ENCODE measurements at places on chromosomes 6 and 20.

DNA sequence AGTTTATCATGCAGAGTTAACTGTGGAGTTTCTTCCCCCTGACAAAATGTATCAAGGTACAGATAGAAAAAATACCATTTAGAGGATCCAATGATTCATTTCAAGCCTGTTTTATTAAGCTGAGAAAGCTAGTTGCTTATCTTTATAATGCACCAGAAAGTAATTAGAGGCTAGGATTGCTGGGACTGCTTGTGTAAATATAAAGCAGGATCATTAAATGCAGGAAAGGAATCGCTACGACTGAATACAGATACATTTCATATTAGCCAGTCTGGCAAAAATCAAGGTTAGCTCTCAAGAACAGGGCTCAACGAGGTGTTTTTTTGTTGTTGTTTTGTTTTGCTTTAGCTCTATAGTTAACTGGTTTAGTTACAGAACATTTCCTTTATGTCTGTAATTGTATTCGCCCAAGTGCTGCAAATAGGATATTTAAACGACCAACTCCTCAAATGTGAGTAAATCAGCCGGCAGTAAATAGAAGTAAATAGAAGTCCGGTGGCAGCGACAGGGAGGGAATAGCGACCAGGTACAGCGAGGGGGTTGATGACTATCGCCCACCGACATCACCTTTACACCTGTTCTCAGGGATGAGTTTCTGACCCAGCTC, 748 bp downstream of the UBE2J1 start:
- peak; percentile 68 for DNase-seq

GRCh38 chr20:61520893-61521460, 268.9 kb downstream of the CDH4 start:
- no peak for DNase-seq

GRCh38 chr20:39877788-39878187, 811.2 kb downstream of the MAFB start:
- no peak for DNase-seq

GRCh38 chr6:20479060-20479459, 55.2 kb upstream of the CDKAL1 start:
- no peak for DNase-seq

- DNase-seq: no peak
Observed at GRCh38 chr20:56506103-56506502, 18.4 kb upstream of the FAM209A start.

DNA sequence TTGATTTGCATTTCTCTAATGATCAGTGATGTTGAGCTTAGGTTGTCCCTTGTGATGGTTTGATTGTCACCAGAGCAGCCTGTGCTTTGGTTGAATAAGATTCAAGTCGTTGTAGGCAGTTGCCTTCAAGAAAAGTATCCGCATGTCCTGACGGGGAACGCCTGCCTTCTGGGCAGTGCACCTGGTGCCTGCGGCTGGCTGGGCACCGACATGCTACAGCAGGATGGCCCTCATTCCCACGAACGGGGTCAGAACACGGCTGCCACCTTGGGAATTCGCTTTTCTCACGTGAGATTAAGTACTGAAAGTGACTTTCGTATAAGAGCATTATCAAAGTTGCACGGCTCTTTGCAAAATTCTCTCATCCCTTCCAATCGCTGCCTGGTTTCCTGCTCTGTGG, 78.4 kb downstream of the CDH4 start:
- no peak for DNase-seq

DNA sequence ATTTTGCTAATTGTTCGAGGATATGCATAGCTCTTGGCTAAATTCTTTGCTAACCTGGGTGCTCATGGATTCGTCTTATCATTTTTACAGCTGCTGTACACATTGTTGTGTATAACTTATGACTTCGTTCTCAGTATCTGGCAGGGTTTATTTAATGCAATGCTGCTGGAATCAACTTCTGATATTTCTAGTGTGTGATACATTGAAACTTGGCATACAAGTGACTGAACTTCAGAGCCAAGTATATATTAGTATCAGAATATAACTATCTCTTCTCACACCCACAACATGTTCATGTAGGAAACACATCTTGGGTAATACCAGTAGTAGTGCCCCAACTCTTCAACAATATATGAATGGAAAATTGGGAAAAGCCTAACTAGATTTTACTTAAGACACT, 764.2 kb downstream of the TENT5A start:
- DNase-seq: no peak

DNA sequence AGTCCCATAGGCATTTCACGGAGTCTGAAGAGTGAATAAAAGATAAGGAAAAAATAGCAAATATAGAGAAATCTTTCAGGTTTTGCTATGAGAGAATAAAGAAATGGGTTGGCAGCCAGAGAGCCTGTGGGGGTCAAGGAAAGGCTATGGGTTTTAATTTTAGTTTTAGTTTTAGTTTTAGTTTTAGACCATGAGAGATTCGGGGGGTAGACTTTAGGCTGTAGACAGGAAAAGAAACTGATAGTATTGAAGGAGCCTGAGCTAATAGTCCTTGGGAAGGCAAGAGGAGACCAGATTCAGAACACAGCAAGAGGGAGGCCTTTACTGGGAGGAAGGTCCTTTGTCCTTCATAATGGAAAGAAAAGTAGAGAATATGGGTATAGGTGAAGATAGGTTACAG, 19.3 kb downstream of the DOP1A start:
- no peak for DNase-seq

DNA sequence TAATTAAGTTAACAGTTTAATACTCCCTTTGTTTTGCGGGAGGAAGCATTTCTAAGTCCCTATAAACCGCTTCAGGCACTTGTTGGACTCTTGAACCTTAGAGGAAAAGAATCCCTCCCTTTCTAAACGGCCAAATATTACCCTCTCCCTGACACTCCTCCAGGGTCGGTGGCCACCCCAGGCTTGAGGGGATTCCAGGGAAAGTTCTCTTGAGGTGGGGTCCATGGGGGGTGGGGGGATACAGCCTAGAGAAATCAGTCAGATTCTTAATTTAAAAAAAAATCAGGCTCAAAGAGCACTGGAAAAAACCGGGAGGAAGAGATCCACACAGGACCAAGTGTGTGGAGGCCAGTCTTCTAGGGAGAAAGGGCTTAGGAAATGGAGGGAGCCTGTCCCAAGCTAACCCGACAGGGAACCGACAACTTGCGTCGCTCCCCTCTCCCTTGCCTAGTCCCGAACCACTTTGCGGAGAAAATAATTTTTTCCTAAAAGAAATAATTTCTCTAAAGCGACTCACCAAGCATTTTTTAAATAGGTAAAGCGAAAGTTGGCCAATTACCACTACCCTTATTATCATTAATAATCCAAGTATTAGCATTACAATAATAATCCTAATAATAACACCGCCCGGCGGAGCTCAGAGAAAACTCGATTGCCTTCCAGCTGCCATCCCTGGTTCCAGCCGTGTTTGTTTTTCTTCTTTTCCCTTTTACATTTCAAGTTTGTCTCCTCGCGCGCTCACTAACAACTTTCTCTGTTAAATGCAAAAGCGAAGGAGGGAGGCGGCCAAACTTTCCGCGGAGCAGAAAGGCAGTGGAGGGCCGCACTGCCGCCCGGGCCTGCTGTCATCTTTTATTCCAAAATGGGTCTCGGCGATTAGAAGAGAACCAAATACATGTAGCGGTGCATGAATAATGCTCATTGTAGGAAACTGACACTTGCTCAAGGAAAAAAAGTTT, 4.8 kb downstream of the NR2E1 start:
- DNase-seq: no peak

GRCh38 chr20:33415948-33416347, 14.6 kb upstream of the CDK5RAP1 start:
- DNase-seq: peak; percentile 50

- DNase-seq: peak; percentile 18
Observed at GRCh38 chr20:4108495-4109306, 93.3 kb upstream of the RNF24 start.

- no peak for DNase-seq
Observed at GRCh38 chr6:152775428-152775827, 24.8 kb downstream of the VIP start.

- DNase-seq: no peak
Observed at GRCh38 chr20:39880890-39881289, 808.1 kb downstream of the MAFB start.

DNA sequence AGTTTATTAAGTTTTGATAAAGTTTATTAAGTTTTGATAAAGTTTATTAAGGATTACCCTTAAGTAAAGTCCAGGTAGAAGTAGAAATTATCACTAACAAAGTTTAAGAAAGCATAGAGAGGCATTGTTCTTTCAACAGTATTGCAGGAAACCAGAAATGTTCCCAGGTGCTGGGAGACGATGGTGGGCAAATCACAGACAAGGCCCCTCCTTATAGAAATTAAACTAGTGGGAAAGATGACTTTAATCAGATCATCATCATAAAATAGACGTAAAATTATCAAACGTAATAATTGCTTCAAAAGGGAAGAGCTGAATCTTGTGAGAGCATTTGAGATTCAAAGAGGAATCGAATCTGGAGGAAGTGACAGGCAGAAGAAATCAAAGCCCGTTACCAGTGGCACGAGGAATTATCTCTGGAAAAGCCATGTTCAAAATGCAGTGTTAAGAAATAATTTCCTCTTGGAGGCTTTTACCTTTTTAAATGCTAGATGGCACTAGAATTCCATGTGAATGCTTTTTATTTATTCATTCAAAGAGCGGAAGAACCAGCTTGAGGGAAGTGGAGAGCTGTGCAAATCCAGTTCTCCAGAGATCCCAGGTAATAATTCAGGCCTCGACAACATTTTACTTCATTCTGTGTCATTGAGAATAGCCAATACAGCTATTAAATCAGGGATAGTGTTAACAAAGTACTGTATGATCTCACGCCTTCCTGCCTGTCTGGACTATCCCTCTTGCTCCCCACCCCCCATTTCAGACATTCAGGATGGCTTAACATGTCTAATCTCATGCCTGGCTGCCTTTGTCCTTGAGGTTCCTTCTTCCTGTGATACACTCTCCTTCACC, 1.0 kb upstream of the APMAP start:
- DNase-seq: peak; percentile 53

GRCh38 chr6:163883984-163884383, 469.5 kb downstream of the QKI start:
- peak; percentile 18 for DNase-seq

DNA sequence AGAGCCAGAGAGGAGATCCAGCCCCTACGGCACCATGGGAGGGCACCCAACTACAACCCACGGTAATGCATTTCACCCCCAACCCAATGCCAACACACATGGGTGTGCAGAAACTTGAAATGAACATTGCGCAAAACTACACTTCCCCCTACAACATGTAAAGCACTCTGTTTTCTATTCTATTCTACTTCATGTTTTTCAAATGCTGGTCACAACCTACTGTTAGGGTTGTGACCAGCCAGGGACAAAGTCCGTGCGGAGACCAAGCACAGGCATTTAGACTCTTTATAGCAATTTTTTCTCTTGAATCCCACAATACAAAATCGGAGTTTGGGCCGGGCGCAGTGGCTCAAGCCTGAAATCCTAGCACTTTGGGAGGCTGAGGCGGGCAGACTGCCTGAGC, 90.6 kb downstream of the MRPL14 start:
- DNase-seq: no peak

GRCh38 chr6:47094241-47094925, 52.3 kb upstream of the ADGRF1 start:
- DNase-seq: no peak

DNA sequence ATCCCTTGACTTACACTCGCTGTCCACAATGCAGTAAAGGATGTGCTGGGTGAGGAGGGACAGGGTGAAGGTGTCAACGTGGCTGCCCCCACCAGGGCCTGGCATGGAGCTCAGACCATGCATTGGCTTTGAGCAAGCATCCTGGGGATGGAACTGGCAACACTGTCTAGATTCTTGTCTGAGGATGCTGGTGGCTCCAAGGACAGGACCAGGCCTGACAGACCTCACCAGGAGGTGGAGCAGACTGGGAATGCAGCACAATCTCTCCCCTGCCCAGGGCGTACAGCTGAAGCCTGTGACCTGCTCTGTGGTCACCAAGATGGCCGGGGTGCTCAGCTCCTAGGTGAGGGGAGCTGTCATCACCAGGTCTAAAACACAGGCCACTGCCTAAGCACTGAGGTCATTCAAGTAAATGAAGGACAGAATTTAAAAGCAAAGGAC, 50.9 kb downstream of the MYH7B start:
- no peak for DNase-seq

DNA sequence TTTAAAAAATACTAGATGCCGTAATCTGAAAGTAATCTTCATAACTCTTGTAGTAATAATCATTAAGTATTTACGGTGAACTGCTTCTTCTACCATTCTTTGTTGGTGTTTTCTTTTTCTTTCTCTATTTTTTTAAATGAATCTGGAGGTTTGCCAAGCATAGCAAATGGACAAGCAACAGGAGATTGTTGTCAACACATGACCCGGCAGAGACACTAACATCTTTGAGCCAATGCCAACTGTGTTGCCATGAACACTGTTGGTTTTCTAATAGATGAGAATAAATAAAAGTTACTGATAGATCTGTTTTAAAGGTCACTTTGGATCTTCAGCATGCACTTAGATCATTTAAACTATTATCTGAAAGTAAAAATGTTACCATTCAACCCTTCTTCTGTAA, 523.6 kb upstream of the EYS start:
- peak; percentile 70 for DNase-seq

DNA sequence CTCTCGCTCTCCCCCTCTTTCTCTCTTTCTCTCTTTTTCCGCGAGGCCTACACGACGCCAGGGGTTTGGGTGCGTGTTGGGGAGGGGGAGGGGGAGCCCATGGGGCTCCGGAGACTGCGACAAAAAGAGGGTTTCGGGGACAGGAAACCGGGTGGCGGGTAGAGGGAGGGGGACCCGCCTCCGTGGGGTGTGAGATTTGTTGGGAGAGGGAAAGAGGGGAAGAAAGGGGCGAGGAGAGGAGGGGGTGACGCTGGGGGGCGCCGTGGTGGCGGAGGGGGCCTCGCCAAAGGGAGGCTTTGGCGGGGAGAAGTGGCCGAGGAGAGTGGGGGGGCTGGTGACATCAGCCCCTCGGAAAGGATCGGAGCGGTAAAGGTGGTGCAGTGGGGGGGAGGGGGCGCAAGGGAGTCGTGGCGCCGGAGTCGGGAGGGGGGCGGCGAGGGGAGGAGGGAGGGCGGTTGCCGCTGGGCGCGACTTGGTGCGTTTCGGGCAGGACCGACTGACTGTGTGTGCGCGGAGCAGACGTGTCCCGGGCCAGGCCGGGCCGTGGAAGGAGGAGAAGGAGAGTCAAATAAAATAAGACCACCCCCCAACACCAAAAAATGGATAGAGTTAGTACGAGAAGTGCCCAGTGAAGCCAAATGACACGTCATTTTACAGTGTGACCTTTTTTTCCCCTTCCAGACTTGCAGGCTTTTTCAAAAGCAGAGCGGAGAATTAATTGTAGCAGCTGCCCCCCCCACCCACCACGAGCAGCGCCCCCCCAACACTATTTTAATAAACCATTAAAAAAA, 39.8 kb downstream of the GNAS start:
- DNase-seq: peak; percentile 74

- DNase-seq: no peak
Observed at GRCh38 chr6:160042788-160043301, 74.0 kb downstream of the IGF2R start.
